KBM-7 (cell line): ENCODE measurements at places on chromosomes 1 and 21.

DNA sequence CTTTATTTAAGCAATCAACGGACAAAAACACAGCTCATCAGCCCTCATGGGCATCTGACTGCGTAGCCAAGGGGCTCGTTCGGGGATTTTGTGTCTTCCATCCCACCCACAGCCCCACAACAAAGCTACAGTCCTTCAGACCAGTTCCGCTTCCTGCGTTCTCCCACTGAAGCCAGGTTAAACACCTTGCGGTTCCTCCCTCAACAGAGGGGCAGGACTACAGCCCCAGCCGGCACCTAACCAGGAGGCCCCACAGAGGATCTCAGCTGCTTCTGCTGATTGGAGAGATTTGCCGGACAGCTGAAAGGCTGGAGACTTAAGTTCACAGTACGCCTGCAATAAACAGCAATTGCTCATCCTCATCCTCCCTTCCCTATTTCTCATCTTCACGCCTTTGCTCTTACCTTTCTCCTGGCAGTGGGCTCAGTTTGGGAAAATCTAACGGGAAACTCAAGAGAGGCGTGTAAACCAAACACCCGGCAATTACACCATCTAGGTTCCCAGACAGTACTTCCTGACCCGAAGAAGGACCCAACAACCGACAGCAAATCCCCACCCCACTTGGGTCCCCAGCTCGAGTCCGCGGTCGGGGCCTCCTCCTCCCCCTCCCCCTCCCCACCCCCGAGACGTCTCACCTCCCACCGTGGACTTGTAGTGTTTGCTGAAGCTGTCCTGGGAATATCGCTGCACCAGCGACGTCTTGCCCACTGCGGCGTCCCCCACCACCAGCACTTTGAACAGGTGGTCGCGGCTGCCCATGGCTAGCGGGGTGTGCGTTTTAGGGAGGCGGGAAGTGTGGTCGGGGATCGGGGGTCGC, 876 bp downstream of the RAB29 start:
- no peak for DNase-seq

- DNase-seq: peak; percentile 64
These were observed 70.1 kb upstream of the NRIP1 start for GRCh38 chr21:15134701-15135470.

DNA sequence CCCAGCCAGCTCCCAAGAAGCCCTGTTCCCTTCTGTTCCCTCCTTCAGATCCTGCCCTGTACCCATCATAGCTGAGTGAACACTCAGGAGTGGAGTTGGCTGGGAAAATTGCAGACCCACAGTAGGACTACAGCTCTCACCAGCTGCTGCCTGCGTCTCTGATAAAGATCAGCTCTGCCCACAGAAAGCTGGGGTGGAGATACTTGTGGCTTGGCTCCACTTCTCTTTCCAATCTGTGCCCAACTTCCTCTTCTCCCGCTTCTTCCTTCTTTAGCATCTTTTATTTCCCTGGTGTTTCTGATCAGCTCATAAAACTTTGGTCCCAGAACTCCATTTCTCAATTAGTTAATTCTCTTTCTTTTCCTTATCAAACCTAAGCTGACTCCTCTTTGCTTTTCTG, 5.5 kb upstream of the CD1A start:
- peak; percentile 57 for DNase-seq

DNA sequence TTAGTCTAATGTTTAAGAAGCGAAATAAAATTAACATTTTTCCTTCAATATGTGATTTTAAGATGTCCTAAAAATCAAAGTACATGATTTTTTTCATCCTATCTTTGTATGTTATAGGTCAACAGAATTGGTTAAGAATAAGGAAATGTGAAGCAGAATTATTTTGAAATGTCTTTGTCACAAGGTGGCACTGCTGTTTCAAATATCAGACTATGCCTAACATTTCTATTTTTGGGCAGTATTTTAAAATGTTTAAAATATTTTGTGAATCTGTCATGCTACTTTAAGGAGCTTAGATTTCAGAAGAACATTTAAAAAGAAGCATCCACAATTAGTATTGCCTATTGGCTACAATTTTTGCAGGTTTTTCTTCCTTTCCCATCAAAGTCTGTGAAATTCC, 38.7 kb downstream of the AMY1C start:
- DNase-seq: peak; percentile 42

DNA sequence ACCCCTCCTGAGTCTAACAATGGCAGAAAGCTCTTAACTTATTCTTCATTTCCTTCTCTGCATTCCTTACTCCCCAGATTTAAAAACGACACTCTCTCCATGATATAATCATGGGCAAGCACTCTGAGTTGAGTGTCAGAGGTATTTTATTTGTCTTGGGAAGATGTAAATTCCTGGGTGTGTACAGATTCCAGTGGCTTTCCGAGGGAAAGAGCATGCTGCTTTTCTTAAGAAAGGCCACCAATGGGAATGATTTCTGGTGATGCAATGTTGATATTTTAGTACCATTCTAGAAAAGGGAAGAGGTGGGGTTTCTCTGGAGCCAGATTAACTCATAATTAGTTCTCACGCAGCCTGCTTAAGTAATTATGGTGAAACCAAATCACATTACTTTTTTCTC, 47.8 kb upstream of the BTG3 start:
- DNase-seq: peak; percentile 32

GRCh38 chr1:8384088-8384487, 66.2 kb downstream of the SLC45A1 start:
- no peak for DNase-seq

GRCh38 chr1:28031173-28031572, 57.2 kb downstream of the EYA3 start:
- no peak for DNase-seq

- DNase-seq: no peak
These were observed 4.9 kb downstream of the RASSF5 start for GRCh38 chr1:206512058-206512850.

GRCh38 chr1:169890761-169891538, 2.7 kb downstream of the SCYL3 start:
- peak; percentile 53 for DNase-seq

DNA sequence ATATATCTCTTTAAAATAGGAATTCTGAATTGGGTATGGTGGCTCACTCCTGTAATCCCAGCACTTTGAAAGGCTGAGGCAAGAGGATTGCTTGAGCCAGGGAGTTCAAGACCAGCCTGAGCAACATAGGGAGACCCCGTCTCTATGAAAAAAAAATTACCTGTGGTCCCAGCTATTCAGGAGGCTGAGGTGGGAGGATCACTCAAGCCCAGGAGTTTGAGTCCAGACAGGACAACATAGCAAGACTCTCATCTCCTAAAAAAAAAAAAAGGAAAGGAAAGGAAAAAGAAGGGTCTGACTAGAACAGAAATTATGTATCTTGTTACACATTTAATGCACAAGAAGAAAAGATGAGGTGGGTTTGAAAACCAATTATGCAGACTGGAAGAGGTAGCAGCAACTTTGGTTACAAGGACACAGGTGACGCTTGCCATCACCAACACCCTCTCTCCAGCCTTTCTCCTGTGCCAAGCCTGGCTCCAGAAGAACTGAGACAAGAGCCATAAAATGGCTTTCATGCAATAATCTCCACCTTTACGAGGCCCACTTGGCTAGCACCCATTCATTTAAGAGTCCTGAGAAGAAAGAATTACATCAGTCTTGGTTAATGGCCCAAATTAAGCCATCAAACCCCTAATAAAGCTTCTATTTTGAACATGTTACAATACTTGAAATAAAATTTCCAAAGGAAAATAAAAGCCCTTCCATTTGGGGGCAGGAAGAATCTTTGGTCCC, 4.8 kb upstream of the SELENBP1 start:
- DNase-seq: no peak

DNA sequence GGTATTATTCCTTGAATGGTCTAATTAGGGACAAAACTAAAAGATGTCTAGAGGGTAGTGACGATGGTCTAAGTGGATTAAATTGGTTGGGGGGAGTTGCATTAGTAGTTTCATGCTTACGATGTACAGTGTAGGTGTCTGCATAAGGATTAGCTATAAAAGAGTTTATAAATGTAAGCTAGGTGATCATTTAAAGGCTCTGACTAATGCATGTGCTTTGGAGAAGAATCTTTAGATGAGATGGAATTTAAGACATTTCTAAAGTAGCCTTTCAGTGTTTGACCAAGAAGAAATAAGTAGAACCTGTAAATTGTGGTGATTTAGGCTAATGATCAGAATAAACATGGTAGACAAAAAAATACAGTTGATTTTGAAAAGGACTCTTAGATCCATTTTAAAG, 7.4 kb downstream of the SYT14 start:
- DNase-seq: no peak

- no peak for DNase-seq
These were observed 31.9 kb downstream of the UMODL1 start for GRCh38 chr21:42102991-42103390.

- DNase-seq: no peak
These were observed 408.4 kb downstream of the NTNG1 start for GRCh38 chr1:107549152-107549810.

DNA sequence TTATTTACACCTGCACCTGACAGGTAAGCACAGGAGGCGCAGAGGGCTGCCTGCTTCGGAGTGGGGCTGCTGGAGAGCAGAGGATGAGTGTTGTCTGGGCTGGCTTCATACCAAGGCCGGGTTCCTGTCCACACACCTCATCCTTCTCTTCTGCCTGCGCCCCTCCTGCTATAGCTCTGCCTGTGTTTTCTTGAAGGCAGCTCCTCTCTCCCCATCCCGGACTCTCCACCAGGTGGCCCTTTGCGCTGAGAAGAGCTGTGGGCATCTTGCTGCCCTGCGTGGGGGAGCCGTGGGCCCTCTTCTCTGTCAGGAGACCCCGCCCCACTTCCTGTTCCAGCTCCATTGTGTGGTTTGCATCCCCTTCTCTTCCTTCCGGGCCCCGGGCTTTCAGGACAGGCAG, 35.0 kb downstream of the ARHGEF10L start:
- DNase-seq: no peak

DNA sequence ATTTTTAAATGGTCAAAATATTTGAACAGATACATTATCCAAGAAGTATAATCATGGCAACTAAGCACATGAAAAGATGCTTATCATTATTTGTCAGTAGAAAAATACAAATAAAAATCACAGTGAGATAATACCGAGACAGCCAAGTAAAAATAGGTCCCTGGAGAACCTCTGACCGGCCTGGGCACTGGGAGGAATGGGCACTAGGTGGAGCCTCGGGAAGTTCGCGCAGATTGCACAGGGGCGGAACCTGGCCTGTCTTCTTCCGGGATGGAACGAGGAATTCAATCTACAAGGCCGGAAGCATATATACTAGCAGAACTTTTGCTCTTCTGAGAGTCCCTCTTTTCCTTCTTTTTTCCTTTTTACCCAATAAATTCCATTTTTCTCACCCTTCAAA, 148.5 kb upstream of the CHRM3 start:
- DNase-seq: no peak

GRCh38 chr1:28934676-28935075, 20.3 kb downstream of the EPB41 start:
- DNase-seq: no peak

DNA sequence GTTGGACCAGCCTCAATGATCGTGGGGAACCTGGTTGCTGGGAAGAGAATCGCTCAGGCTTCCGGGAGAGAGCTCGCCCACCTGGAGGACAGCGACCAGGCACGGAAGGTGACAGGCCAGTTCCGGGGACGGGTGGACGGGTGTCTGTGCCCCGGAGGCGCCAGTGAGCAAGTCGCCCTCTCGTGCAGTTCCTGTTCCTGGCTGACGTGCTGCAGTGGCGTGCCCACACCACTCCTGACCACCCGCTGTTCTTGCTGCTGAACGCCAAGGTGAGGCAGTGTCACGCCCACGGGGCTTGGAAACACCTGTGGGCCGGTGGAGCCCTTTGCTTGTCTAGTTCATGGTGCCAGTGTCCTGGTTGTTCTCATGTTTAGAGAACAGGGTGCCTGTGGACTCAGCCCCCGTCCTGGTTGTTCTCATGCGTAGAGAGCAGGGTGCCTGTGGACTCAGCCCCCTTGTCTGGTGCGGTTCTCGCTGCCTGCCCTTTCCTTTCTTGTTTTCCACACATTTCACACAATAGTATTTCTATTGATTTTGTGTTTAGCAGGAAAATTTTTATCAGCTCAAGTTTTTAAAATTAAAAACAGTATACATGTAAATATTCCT, 53.1 kb downstream of the S100B start:
- DNase-seq: no peak

- DNase-seq: no peak
These were observed 51.5 kb downstream of the DMRTA2 start for GRCh38 chr1:50371749-50372148.

DNA sequence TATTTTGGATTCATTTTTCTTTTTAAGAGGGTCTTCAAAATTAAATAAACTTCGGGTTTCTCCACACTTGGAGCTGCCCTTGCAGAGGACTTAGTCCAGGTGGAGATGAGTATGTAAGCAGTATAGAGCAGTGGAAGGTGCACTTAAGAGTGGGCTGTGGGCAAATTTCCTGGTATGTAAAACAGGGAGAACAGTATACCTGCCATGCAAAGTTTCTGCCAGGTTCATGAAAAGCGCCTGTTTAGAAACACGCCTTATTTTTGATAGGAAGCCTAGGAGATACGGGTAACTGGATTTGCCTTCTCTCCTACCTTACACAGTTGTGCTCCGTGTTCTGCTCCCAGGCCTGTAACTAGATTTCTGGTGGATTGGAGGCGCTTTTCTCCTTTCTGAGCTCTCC, 1.2 kb downstream of the KDM4A start:
- DNase-seq: no peak

GRCh38 chr1:202648605-202649226, 61.5 kb downstream of the SYT2 start:
- no peak for DNase-seq

GRCh38 chr21:45405271-45405818, 380 bp downstream of the COL18A1 start:
- DNase-seq: no peak

DNA sequence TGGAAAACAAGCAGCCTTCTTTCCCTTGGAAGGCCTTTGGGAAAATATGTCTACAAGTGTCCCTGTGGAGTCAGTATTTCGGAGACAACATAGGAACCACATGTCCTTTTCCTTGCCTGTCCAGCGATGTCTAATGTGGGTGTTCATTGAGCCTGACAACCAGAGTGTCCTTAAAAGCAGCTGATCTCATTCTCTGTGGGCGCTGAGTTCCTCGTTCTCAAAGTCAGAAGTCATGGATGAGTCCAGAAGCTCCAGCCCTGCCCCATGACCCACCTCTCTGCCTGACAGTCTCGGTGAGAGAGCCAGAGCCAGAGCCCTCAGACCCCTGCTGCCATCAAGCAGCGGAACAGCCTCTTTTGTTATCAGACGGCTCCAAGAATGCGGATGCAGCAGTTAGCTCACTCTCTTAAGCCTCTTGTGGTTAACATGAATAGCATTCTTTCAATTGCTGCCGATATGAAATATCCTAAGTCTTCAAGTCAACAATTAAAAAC, 329.2 kb downstream of the TGFB2 start:
- peak; percentile 1 for DNase-seq

GRCh38 chr1:228994676-228995594, 259.7 kb downstream of the RHOU start:
- DNase-seq: no peak
